Effector memory CD4-positive, alpha-beta T cell (primary cell): ENCODE measurements at places on chromosomes 3 and 15.

GRCh38 chr3:124351430-124352148 is 359.7 kb upstream of the ROPN1 start:
- no peak for DNase-seq

- DNase-seq: no peak
These were observed 56.0 kb downstream of the P3H2 start for GRCh38 chr3:190064659-190065058.

GRCh38 chr3:189498995-189499704 is 132.0 kb upstream of the TP63 start:
- no peak for DNase-seq

GRCh38 chr15:66595931-66596545 is 30.2 kb upstream of the LCTL start:
- DNase-seq: no peak

DNA sequence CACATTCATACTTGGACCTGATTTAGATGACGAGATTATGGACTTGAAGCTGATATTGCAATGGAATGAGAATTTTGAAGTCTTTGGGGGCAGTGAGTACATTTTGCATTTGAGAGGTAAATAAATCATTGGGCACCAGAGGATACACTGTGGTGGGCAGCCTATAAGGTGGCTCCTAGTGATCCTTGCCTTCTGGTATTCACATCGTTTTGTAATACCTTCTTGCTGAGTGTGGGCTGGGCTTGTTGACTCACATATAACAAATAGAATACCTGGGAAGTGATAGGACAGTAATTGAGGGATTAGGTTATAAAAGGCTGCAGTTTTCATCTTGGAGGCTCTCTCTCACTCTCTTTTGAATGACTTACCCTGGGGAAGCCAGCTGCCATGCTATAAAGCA is 605.5 kb upstream of the KCNMB2 start:
- no peak for DNase-seq

DNA sequence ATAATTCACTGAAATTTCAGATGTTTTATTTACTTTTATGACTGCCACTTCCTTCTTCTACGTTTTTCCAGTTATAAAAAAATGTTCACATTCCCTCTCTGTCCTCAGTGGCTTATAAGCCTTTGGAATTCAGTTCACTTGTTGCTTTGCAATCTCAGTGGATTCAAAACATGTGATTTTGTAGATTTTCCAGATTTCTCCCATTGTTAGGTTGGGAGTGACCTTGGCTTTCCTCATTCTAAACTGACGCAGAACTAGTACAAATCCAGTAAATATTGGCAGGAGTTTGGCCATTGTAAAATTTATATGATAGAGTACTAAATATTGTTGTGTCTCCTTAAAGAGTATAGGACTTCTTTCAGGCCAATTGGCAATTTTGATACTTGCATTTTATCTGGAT is 812.3 kb upstream of the ROBO1 start:
- no peak for DNase-seq

DNA sequence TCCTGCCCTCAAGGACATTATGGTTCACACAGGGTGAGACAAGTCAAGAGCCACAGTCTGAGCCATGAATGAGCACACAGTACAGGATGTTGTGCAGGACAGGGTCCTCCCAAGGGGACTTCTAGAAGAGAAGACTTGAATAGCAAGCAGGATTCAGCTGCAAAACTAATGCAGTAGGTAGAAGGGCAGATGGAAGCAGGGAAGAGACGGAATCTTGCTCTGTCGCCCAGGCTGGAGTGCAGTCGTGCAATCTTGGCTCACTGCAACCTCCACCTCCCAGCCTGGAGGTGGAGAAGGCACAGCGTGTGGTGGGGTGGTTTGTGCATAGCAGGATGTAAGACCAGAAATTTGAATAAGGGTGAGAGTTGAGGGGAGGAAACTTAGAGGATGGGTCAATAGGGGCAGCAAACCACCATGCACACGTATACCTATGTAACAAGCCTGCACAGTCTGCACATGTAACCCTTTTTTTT is 8.0 kb downstream of the BCL2L10 start:
- no peak for DNase-seq

- no peak for DNase-seq
These were observed 674.0 kb downstream of the ZBBX start for GRCh38 chr3:166706094-166706493.

GRCh38 chr15:71239592-71240364 is 124.5 kb downstream of the THSD4 start:
- DNase-seq: no peak

- no peak for DNase-seq
These were observed 75.2 kb downstream of the FMN1 start for GRCh38 chr15:33119273-33119672.

- DNase-seq: no peak
These were observed 74.9 kb upstream of the ZBED2 start for GRCh38 chr3:111669926-111670630.

DNA sequence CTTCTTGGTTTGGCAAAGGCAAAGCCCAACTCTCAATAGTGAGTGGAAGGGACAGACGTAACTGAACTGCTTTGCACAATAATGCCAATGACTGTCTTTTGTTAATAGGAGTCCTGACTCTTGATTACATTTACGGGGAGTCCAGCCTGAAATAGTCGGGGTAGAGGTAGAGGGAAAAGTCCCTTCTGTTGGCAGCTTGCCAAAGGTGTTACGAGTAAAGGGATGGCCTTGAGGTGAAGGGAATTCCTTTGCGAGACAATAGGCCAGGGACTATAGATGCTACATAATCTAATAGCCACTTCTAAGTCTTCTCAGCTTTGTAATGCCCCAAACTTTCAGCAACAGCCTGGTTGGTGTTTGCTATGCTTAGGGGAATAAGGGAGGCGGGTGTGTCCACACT is 2.2 kb upstream of the SENP2 start:
- no peak for DNase-seq

DNA sequence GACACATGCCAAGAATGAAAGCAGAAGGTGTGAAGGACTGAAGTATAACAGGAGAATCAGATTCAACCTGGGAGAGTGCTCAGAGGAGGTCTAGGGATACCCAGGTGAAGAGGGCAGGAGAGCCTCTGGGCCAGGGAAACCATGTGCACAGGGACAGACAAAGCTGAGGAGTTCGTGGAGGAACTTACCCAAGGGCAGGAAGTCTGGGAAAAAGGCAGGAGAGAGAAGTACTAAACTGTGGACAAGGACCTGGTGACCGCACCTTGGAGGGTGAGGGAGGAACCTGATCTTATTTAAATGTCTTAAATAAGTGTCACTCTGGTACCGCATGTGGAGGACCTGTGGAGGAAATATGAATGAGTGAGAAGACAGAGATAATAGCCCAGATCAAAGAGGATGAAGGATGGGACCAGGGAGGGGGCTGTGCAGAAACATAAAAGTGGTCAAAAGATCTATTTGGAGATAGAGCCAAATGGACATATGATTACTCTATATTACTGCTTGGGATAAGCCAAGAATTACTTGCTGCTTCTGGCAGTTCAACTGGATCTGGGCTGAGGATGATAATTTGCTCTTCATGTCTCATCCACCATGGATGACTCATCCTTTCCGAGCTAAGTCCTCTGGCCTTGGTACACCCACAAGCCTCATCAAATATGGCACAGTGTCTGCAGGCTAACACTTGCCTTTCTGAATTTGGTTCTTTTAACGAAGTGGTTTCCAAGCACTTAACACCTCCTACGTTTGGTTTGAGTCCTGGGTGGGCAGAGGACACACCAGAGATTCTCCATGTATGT is 116.9 kb upstream of the NMNAT3 start:
- DNase-seq: no peak

- DNase-seq: no peak
These were observed 7.6 kb downstream of the HSPBAP1 start for GRCh38 chr3:122786066-122786465.

- no peak for DNase-seq
These were observed 11.6 kb upstream of the PLD1 start for GRCh38 chr3:171821778-171822358.

GRCh38 chr15:88631464-88632028 is 7.3 kb upstream of the ISG20 start:
- DNase-seq: no peak

DNA sequence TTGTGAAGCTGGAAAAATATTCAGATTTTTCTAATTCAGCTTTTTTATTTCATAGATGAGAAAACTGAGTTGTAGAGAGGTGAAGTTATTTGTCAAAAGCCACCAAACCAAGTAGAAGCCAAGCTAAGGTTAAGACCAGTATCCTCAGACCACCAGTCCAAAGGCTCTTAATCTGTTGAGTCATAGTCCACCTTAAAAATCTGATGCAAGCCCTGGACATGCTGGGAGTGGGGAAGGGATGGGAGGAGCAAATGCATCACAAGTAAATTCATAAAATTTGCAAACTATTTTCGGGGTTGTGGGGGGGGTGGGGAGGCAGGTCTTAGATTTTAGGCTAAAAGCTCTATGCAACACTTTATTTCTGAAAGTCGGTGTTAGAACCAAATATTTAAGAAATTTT is 307.7 kb upstream of the SEMA6D start:
- no peak for DNase-seq

DNA sequence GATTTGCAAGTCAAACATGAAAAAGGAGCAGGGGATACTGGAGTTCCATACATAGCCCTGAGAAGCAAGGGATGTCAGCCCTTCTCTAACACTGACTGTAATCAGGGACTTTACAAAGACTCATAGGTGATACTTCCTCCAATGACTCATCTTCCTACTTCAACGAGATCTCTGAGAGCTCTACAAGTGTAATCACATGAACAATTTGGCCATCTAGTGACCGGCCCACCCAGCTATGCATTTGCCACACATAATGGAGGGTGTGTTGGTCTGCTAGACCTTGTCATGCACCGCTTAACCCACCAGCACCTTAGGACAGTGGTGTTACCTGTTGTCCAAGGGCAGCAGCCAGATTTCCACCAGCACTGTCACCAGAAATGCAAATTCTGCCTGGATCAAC is 75.3 kb downstream of the NCEH1 start:
- DNase-seq: no peak

- DNase-seq: no peak
These were observed 18.4 kb upstream of the TIPARP start for GRCh38 chr3:156655819-156656550.

DNA sequence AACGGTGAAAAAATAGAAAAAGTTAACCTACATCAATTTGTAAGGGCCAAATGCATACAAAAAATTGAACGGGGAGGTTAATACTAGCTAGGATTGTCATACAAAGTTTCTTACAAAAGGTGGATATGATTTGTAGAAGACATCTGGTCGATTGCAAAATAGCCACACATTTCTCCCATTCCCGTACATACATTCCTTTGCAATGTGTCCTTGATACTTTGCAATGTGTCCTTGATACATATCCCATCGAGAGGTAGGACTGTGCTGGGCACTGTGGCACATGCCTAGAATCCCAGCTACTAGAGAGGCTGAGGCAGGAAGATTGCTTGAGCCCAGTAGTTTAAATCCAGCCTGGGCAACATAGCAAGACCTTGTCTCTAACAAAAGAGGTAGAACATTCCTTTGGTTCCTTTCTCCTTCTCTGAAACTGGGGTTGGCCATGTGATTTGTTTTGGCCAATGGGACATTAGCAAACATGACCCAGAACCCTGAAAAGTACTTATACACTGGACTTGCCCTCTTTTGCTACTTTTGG is 9.5 kb downstream of the TTBK2 start:
- DNase-seq: no peak
